ENCODE measurements at places on chromosomes 16 and 17.

- no peak for DNase-seq
Measured at GRCh38 chr17:1447052-1447451, 9.0 kb downstream of the CRK start.

- DNase-seq = peak; percentile 50
Measured at GRCh38 chr17:72614871-72615626, 477.4 kb downstream of the SLC39A11 start.

DNA sequence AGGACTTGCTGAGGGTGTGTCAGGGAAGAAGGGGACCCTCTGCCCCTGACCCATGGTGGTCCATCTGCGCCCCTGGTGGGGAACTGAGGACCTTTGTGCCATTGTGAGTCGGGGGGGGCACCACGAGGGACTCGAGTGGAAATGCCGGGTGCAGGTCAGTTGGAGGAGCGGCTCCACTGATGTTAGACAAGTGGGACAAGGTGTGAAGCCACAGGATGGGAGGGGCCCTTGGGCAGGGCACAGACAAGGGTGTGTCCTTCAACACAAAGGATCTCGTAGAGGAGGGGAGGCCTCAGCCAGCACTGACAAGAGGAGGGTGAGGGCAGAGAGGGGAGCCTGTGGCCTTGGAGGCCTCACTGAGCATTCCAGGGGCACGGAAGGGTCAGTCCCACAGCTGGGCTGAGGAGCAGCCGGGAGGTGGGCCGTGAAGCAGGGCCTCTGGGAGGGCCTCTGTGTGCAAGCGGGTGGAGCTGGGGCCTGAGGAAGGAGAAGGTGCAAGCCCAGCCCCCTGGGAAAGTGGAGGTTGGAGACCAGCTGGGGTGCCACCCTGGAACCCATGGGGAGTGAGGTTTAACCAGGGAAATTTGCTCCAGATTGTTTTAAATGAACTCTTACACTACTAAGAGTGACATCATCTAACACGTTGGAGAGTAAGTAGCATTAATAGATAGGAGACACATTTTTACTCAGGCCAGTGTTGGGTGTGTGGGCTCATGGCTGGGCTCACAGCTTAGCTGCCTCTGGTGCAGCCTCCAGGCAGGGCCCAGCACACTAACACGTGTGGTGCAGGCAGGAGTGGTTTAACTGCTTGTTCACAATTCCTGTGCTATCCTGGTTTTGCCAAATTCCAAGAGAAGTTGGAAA, 27.9 kb downstream of the NARF start:
- DNase-seq = no peak

- DNase-seq = peak; percentile 38
Measured at GRCh38 chr17:59963738-59964481, 630 bp downstream of the RNFT1 start.
